ENCODE measurements at places on chromosomes 7 and 10.
A peak's percentile ranks its signal among the peaks of the same experiment; 100 is the strongest.

DNA sequence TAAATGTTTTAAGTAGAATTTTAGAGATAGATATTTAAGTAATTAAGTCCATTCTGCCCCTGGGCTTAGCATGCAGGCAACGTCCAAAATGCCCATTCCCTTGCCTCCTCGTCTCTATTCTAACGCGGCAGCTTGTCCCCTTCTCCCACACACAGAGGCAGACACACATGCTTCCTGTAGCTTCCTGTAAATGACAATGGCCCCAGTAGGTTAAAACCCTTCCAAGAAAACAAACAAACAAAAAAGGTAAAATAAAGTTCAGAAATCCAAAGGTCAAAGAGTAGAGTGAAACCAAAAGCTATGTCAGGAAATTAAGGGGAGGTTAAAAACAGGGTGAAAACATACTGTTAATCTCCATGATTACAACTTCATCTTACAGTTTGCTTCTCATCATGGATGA, 857.6 kb downstream of the GATA3 start:
- DNase-seq, result no peak

- no peak for DNase-seq
Observed at GRCh38 chr10:28734938-28735759, 57.8 kb downstream of the BAMBI start.

DNA sequence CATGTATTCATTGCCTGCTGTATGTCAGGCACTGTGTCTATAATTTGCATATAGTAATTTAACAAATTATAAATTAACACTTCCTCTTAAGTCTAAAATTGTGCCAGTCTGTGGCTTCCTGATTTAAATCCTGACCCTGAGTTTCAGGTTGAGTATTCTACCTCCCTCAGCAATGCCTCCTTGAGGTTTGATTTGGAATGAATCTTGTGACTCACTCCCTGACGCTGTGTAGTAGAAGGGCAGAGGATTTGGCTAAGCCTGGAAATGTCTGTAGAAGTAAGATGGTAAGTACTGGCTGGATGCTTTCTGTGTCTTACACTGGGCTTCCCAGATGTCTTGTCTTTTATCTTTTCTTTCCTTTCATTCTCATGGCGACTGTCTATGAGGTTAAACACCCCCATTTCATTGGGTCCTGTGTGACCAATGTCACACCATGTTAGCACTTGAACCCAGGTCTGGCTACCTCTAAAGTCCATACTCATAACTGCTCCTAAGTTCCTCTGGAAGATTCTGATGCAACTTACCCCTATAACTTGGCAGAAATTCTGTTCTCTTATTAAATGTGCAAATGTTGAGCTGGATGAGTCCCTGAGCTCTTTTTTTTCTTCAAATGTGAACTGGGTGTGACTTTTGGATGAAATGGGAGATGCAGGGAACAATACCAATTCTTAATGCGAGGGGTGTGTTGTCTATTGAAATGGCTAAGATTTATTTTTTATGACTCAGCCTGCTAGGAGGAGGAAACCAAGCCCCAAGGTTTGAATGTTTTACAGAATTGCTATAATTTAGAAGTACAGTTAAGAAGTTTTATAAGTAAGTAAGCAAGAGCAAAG, 48.5 kb downstream of the PLCE1 start:
- no peak for DNase-seq

GRCh38 chr7:44391171-44391570, 65.8 kb upstream of the CAMK2B start:
- no peak for DNase-seq

- no peak for DNase-seq
Observed at GRCh38 chr10:30827531-30828120, 198.1 kb upstream of the LYZL2 start.

DNA sequence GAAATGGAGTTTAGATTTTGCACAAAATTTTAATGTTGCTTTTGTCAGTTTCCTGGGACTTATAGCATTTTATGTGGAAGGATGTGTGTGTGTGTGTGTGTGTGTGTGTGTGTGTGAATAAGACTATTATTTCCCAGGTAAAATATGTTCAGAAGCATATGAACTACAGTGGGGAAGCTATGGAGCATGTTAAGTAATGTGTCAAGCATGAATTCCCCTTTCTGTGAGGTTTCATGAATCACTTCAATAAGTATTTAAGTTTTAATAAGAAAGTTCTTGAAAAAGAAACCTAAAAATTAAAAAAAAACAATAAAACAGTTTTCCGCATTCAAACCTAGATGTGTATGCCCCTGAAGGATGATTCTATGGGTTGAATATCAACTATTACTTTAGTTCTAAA, 693 bp downstream of the CREB5 start:
- peak; percentile 65 for DNase-seq

GRCh38 chr7:108404509-108405420, 51.5 kb downstream of the NRCAM start:
- no peak for DNase-seq

DNA sequence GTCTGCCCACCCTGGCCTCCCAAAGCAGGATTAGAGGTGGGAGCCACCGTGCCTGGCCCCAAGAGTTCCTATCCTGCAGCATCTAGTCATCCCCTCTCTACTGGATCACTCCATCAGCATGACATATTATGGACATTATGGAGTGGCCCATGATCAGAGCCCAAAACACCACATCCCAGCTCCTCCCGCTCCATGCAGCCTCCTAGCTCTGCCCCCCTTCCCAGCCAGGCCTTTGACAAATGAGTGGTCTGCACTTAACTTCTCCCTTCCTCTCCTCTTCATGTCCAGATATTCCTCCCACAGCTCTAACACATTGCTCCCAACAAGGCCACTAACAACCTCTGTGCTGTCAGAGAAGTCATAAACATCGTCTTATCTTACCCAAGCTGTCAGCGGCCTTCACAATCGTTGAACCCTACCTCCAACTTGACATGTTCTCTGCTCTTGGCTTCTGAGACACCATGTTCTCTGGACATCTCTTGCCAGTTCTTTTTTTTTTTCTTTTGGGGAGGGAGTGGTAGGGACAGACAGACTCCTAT, 187.6 kb downstream of the NSUN6 start:
- no peak for DNase-seq
